CD4-positive, alpha-beta T cell treated with Interleukin-15 for 4 hours (primary cell): ENCODE measurements at places on chromosomes 12 and 14.

DNA sequence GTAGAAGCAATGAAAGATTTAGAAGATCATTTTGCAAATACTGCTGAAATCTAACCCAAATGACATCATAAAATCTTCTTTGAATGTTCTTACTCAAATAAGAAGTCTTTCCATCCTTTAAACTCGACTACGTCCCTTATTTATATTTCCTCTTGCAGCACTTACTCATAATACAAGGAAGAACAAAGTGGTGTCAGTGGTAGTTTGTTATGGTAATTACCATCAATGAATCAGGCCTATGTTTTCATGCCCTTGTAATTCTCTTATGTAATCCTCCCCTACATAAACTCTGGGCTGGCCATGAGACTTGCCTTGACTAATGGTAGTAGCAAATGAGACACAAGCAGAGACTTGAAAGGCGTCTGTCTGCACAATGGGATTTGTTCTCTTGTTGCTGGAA lies 17.0 kb downstream of the EEA1 start:
- peak; percentile 28 for DNase-seq

- DNase-seq: no peak
These were observed 85.5 kb downstream of the STON2 start for GRCh38 chr14:81314443-81315175.

- no peak for DNase-seq
These were observed 313.6 kb upstream of the RTL1 start for GRCh38 chr14:101217080-101217463.

DNA sequence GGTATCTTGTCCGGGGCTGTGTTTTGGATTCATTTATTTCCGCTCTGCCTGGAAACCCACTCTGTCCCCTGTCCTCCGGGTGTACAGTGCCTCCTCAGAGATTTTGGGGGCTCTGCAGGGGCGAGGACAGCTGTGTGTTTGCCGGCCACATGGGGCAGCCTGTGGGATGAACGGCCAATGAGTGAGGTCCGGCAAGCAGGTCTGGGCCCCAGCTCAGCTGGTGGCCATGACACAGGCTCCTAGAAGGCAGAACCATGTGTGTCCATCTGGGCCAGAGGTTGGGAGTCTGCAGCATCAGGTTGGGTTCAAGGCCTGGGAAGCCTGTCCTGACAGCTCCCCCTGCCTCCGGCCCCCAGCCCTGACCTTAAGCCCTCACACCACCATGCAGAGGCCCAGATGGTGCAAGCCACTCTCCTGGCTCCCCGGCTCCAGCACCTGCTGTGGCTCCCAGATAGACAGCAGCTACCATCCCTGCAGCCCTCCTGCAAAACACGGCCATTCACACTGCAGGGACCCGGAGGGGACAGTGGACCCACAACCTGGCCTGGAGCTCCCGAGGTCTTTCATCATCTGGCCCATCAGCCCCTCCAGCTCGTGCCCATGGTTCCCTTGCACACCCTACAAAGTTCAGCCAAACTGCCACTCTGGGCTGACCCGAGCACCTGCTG lies 220.1 kb upstream of the C14orf180 start:
- no peak for DNase-seq

GRCh38 chr12:96238336-96239047 lies 44.3 kb downstream of the ELK3 start:
- no peak for DNase-seq

- DNase-seq: no peak
These were observed 198.5 kb downstream of the ATP23 start for GRCh38 chr12:58139894-58140293.

DNA sequence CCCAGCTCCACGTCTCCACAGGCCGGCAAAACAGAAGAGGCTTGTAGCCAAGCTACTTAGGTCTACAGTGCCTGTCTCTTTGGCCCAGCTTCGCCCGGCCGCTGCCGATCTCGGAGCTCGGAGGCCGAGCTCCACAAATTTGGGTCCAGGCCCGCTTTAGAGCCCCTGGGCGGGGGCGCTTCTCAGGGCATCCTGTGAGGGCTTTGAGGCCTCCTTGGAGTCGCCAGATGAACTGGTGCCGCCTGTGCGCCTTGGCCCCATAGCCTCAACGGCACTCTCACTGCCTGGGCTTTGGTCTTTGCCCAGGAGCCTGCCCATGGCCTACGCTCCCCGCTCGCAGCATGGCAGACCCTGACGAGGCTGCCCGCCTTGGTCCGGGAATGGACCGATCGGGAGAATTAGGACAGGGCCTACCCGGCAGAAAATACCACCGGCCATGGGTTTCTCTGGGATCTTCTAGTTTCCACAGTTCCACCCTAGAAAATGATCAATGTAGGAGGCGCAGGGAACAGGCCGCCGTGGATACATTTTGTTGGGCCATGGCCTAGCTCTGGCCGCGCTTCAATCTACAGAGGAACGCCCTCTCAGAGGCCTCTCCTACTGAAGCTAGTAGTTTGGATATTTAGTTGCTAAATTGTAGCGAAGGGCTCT lies 953 bp upstream of the NKX2-8 start:
- no peak for DNase-seq

DNA sequence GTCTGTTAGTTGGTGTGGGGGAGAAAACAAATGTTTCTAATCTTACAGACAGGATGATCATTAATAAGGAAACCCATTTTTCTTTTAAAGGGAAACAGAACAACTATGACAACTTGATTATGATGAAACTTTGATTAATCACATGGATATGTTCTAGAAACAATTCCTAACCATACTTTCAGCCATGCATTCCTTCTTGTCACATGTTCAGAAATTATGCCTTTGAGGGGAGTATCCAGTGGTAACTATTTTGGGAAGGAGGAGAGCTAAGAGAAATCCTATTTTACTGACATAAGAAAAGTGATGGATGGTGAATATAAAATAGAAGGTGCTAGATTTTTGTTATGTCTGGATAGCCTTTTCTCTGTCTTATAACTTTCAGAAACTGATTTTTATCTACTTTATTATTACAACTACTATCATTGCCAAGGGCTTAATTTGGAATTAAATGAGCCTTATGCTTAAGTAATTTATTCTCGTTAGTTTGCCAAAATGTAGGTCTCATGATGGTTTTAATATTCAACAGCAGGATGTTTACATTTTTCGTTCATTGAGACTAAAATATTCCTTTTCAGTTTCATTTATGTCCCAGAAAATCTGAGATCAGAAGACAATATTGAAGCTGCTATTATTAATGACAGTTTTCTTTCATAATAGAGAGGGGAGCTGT lies 200.1 kb downstream of the TMTC2 start:
- DNase-seq: no peak

DNA sequence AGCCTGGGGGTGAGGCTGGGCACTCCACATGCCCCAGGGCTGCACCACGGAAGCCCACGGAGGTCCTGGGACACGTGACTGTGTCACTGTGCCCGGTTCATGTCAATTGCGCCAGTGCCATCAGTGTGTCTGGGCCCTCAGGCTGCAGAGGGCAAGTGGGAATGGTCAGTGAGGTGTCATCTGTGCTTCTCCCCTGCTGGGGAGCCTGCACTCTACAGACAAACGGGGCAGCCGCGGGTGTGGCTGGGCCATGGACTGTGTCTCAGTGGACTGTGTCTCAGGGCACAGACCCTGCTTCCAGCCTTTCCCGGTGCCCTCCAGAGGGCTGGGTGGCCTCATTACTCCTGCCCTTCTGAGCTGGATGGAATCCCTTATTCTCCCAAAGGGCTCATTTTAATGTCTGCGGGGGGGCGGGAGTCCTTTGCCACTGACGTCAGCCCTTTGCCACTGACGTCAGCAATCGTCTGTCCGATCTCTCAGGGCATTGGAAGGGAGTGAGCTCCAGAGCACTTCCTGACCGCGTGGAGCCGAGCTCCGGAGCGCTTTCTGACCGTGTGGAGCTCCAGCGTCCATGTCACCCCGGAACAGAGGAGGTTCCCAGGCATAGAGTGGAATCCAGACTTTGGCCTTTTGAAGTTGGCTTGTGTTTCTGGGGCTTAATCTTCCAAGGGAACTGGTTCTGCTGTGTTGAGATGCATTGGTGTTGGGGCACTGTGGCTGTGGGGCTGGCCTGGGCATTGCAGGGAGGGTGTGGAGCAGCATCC lies 72.4 kb downstream of the ADGRD1 start:
- no peak for DNase-seq

DNA sequence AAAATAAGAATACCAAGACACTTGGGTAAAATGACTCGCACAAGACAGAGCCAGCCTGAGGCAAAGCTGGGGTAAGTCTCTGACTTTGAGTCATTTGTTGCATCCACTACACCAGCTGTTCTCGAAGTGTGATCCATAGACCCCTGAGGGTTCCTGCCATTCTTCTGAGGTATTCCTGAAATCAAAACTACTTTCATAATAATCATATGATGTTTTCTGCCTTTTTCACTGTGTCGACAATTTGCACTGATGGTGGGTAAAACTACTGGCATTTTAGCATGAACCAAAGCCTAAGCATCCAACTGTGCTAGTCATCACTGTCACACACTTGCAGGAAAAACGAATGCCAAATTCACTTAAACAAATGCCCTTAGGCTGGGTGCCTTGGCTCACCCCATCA lies 135.5 kb upstream of the FUT8 start:
- DNase-seq: no peak

- no peak for DNase-seq
These were observed 752 bp downstream of the PRICKLE1 start for GRCh38 chr12:42588524-42589464.

- DNase-seq: no peak
These were observed 688 bp downstream of the ULK1 start for GRCh38 chr12:131894981-131895639.

- no peak for DNase-seq
These were observed 109.2 kb upstream of the SLCO1C1 start for GRCh38 chr12:20585913-20586312.

DNA sequence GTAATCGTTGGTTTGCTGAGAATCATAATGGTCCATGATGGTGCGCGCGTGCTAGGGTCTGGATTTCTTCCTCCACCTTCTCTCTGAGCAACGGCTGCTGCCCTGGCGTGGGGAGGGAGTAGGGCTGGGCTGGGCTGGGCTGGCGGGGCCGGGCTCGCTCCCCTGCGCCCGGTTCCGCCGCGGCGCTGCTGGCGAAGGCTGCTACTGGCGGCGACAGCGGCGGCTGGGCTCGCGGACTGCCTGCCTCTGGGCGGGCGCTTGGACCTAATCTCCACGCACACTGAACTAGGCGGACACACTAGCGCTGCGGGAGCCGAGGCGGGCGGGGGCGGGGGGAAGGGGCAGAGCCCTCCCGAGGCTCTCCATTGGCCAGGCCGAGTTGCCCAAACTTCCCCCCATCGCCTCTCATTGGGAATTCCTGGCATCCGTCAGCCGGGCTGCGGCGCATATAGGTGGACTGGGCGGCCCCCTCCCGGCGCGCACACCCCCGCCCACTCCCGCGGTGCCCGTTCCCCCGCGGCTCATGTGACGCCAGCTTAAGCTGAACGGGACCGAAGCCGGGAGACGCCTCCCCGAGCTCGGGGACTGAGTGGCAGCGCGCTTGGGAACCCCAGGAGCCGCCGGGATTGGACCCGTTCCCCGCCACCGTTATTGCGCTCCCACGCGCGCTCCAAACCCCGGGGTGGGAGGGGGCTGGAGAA lies at the start of gene ACTN1:
TSS of gene ACTN1 (minus strand) at position 282 of the 701 bp plus-strand sequence. CDS start at position 36, 246 bp downstream.
- peak; percentile 64 for DNase-seq

DNA sequence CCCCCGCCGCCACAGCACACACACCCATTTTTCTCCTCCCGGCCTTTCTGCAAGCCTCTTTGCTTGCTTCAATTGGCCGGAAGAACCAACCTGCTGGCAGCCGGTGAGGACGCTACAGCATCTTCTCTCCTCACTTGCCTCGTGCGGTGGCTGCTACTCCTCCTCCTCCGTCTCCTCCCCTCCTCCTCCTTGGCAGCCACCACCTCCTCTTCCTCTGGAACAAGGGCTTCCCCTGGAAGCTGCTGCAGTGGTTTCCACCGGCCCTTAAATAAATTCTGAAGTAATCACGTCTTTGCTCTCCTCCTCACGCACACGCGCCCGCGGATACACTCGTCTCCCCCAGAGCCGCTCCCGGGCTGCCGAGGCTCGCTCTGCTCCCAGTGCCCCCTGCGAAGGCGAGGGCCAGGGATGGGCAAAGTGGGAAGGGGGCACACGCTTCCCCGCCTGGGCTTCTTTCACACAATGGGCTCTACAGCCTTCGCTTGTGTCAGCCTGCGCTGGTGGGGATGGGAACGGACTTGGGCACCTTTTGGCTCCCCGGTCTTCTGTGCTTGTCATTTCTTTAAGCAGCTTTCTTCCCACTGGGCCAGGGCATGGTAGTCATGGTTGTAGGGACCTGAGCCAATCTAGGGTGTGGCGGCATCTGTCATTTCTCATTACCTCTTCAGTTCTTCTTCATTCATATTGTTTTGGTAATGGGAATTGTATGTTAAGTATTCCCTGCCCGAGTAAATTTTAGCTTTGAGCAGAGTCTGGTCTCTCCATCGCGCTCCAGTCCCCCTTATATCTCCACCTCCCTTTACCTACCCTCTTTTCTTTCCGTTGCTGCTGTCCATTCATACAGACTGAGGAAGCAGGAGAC lies at the start of gene PPFIA2:
TSS of gene PPFIA2 (minus strand) at position 161 of the 862 bp plus-strand sequence.
- no peak for DNase-seq

DNA sequence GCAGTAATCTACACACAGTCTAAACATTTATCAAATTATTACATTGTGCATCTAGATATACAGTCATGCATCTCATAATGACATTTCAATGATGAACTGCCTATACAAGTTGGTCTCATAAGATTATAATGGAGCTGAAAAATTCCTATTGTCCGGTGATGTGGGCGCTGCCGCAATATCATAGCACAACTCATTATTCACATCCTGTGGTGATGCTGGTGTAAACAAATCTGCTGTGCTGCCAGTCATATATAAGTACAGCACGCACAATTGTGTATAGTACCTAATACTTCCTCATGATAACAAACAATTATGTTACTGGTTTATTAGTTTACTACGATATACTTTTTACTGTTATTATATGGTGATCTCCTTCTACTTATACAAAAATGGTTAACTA lies 768.8 kb upstream of the NOVA1 start:
- DNase-seq: no peak

DNA sequence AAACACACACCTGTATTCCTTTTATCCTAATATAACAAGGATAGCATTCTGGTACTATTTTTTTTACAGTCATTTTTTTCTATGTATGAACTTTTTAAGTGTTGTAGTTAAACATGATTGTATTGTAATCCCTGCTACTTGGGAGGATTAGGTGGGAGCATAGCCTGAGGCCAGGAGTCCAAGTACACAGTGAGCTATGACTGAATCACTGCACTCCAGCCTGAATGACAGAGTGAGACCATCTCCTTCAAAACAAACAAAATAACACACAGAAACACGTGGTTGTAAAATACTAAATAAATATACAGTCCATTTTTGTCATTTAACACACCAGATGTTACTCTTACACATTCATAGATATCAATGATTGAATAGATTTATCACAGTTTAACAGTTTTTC lies 56.9 kb downstream of the MAP4K5 start:
- no peak for DNase-seq

- no peak for DNase-seq
These were observed 25.8 kb upstream of the RAB35 start for GRCh38 chr12:120142231-120142877.

DNA sequence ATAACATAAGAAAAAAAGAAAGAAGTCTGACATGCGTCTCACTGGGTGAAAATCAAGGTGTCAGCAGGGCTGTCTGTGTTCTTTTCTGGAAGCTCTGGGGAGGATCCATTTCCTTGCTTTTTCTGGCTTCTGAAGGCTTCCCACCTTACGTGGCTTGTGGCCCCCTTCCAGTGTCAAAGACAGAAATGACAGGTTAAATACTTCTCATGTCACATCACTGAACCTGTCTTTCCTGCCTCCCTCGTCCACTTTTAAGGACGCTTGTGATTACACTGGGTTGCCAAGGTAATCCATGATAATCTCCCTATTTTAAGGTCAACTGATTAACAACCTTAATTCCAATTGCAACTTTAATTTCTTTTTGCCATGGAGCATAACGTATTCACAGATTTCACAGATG lies 4.6 kb upstream of the PHC1 start:
- no peak for DNase-seq
